ENCODE measurements at places on chromosomes 1 and 21.
A peak's percentile ranks its signal among the peaks of the same experiment; 100 is the strongest.

DNA sequence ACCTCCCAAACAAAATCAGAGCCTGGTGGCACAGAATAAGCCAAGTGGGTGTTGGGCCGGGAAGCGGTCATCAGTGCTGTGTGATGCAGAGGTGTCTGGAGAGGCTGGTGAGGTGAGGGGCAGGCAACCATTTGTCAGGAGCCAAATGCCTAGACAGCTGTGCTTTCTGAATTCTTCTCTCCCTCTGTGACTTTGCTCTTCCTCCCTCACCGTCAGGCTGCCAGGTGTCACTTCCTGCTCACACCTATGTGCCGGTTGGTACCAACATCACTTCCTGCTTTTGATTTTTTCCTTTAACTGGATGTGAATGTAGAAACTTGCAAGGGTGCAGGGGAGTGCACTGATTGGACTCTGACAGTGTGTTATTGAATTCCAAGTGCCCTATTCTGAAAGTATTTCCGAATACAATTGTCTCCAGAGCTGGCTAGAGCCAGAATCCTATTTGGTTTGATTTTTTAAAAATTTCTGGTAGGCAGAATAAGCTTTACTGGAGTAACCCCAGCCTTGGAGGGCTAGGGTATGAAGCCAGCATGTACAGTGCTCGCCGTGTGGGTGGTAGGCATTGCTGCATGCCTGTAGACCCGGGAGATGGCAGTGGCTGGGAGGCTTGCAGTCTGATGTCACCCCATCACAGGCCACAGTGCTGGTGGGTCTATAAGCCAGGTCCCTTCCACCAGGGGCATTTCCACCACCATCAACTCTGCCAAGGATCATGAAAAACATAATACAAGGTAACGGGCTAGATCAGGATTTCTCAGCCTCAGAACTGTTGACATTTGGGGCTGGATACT is 210.9 kb downstream of the KAZN start:
- no peak for DNase-seq

- DNase-seq, result no peak
Observed at GRCh38 chr21:38295997-38296764, 39.4 kb downstream of the KCNJ15 start.

DNA sequence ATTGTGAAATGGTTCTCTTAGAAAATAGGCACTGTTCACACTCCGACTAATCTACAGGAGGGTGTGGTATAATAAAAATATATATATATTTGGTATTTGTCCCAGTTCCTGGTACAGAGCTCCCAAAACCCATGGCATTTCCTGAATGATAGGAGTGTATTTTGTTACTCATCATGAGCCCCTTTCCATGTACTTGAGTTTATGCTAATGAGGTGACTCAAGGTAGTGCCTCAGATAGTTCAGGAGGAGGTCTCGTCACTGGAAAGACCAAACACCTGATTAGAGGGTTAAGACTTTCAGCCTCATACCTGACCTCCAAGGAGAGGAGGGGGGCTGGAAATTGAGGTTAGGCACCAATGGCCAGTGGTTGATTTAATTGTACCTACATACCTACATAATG is 57.9 kb downstream of the TTC3 start:
- DNase-seq, result no peak

GRCh38 chr1:248923352-248924338 is 17.6 kb downstream of the PGBD2 start:
- DNase-seq, result no peak

DNA sequence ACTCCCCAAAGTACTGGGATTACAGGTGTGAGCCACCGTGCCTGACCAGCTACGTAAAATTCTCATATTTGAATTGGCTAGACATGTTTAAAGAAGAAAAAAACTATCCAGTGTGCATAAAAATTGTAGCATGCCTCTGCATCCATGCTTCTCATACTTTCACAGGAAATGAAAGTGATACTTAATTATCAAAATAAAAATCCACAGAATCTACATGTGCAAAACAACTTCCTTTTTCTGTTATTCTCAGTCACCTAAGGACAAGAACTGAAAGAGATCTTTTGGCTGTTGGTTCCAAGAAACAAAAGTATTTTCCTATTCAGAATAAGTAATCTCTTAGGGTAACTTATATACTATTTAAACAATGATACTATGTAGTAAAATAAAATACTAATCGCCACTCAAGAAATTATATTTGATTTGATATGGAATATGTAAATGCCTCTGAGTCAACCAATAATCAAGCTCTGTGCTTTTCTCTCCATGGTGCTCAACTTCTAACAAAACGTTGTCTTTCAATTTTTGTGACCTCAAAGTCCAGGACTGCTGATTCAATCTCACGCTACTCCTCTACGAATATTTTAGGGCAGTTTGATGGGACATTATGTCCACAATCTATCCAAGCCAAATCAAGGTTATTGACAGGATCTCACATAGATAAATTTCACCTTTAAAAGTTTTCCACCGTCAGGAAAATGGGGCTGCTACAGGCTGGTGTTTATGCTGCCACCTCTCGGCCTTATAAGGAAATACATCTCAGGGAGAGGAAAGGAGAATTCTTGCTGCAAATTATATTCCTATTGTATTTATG is 102.7 kb downstream of the ZNF281 start:
- peak; percentile 39 for DNase-seq

GRCh38 chr21:32442566-32443318 is 30.2 kb downstream of the EVA1C start:
- DNase-seq, result no peak

DNA sequence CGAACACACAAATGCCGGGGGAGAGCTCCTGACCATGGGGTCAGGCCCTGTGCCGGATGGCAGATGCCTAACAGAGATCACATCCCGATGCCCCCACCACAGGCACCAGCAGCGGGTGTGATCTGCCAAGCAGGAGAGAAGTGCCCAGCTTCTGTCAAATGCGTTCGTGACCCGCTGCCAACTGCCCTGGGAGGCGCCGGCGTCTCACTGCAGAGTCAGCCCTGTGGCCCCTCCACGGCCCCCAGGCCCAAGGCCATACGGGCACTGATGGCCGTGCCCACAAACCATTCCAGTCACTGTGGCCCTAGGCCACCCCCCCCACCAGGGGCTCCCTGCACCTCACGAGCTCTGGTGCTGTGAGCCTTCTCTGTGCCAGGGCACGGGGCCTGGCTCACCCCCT is 8.0 kb downstream of the CFAP410 start:
- DNase-seq, result no peak

- no peak for DNase-seq
Observed at GRCh38 chr1:213008564-213008963, 7.1 kb downstream of the ANGEL2 start.

DNA sequence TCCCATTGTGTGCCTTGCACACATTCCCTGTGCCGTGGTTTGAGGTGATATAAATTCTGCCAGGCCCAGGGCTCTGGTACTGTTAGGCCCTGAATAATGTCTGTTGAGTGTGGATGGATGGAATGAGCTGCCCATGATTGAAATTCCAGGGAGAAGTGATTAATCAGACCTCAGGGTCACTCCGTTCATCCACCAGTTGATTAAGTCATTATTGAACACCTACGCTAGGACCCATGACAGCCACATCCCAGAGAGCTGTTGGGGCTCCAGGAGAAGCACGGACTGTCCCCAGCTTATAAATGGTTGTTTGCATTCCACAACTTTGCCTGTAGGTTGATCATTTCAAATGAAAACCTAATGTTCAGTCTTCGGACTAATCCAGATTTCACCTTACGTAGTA is 98.4 kb downstream of the CNIH3 start:
- DNase-seq, result no peak

- no peak for DNase-seq
Observed at GRCh38 chr1:94310570-94311270, 73.3 kb upstream of the ARHGAP29 start.

GRCh38 chr1:179080866-179081686 is 794 bp upstream of the TOR3A start:
- DNase-seq, result peak; percentile 14

DNA sequence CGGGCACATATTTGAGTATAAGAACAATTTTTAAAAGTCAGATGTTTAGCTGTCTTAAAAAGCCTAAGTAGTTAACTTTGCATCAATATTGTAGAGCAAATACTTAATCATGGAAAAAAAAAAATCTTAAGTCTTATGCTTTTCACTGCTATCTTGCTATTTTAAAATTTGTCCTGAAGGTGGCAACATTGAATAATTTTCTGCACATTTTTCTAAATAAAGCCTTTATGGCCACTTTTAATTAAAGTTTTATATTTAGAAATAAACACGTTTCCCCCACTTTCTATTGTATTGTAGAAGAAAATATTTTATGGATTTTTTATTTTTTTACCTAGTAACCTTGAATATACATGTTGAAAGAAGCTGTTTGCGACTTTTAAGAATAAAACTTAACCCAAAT is 198.8 kb downstream of the AMY1C start:
- DNase-seq, result no peak

DNA sequence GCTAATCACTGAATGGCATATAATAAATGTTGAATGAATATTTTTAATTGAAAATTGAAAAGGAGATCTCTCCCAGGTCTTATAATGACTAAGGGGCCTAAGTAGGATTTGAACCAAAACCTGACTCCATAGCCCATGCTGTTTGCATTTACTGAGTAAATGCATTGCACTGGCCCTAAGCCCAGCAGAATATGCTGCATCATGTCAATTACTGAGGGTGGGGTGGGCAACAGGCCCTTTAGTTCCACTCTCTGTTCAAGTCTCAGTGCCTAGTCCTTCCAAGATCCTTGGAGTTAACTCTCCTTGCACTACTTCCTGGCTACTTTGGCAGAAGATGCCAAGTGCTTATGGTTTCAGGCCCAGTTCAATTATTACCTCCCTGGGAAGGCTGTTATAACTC is 203.8 kb upstream of the DAB1 start:
- no peak for DNase-seq

- no peak for DNase-seq
Observed at GRCh38 chr21:45524756-45525152, 17.5 kb downstream of the SLC19A1 start.

DNA sequence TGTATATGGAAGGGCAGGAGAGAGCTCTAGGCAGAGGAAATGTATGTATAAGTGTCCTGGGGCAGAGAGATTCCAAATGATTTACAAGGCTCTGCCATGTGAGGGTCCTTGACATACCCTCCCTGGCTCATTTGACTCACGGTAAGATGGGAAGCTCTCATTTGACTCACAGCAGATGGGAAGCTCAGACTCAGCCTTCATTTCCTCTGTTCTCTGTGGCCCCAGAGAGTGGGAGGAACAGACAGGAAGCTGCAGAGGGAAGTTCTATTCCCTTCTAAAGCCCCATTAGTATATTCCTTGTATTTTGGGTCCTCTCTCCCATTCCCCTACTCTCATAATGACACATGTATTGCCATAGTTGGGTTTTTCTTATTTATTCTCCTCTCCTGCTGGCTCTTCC is 44.9 kb downstream of the FOXD2 start:
- DNase-seq, result no peak

DNA sequence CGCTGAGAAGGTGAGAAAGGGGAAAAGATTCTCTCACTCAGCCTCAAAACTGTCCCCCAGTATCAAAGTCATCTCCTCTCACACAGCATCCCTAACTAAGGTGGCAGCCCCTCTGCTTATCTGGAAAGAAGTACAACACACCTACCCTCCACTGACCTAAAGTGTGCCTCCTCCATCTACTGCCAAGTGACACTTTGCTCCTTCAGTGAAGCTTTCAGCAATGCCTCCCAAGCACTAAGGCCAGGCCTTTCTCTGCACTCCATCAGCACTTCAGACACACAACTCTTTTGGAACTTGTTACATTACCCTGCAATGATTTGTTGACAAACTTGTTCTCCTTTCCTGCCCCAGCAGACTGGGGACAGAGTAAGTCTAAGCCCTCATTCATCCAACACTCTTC is 1.4 kb downstream of the SH3BP5L start:
- no peak for DNase-seq

GRCh38 chr21:43626390-43626789 is 32.9 kb downstream of the HSF2BP start:
- no peak for DNase-seq

GRCh38 chr1:244319283-244320132 is 132.2 kb downstream of the ADSS2 start:
- DNase-seq, result no peak

- DNase-seq, result no peak
Observed at GRCh38 chr1:76725864-76726619, 141.2 kb upstream of the ST6GALNAC5 start.

DNA sequence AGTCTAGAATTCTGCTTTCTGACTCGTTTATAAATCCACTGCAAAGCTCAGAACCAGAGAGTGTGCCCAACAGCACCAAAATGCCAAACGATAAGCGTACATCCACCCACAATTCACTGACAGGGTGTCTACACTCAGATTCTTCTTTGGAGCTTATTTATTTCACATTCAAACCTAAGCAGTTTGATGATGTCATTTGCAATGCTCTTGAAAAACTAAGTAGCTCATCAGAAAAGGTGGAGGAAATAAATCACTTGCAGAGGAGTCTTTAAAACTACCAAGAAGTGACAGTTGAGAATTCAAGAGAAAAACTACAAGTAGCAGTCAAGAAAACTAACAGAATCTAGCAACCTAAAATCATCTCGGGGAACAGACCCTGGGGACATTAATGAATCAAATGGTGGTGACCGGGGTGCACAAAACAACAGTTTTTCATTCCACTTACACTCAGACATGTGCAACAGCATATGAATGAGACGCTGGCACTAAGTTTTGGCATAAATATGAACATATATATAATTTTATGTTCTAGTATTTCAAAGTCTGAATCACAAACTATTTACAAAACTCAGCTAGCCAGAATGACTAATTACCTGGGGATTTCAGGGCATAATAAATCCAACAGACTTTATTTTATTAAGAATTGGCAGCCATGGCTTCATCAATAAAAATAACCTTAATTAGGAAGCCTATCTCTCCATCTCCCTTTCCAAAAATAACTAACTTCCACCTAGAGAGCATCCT is 119.4 kb downstream of the SIPA1L2 start:
- no peak for DNase-seq

DNA sequence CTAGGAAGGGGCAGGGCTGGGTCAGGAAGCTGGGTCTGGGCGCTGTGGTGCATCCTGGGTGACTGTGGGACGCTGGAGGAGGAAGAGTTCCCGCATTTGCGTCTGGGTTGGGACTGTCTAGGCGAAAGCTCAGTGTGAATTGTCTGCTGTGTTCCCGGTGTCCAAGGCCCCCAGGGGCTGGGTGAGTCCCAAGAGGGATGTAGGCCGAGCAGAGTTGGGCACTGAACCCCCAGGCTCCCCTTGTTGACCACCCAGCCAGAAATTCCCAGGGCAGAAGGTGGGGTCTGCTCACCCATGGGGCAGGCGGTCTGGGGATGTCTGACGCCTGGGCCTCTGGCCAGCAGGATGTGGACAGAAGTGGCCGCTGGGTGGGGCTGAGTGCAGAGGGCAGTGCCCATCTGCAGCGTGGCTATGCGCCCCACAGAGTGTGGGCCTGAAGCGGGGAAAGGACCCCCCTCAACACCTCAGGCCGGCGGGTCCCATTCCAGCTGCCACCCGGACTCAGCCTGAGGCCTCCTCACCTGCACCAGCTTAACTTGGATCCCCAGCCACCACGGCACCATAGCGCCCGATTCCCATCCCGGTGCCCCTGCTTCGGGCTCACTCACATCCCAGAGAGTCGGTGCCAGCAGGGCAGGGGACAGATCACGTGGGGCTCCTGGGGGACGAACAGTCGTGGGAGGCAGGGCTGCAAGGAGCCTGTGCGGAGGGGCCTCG is 37.0 kb upstream of the POFUT2 start:
- no peak for DNase-seq

GRCh38 chr1:18989176-18989799 is 32.8 kb upstream of the IFFO2 start:
- DNase-seq, result no peak

- DNase-seq, result no peak
Observed at GRCh38 chr1:77459881-77460280, 178.1 kb downstream of the AK5 start.

GRCh38 chr21:30243691-30244090 is 27.8 kb upstream of the CLDN8 start:
- DNase-seq, result no peak

All from hematopoietic multipotent progenitor cell treated with erythropoietin and hydrocortisone succinate and interleukin-3 and kit ligand, for 17 days (in vitro differentiated cells).